ENCODE measurements at places on chromosomes 16 and 17.
A peak's percentile ranks its signal among the peaks of the same experiment; 100 is the strongest.

DNA sequence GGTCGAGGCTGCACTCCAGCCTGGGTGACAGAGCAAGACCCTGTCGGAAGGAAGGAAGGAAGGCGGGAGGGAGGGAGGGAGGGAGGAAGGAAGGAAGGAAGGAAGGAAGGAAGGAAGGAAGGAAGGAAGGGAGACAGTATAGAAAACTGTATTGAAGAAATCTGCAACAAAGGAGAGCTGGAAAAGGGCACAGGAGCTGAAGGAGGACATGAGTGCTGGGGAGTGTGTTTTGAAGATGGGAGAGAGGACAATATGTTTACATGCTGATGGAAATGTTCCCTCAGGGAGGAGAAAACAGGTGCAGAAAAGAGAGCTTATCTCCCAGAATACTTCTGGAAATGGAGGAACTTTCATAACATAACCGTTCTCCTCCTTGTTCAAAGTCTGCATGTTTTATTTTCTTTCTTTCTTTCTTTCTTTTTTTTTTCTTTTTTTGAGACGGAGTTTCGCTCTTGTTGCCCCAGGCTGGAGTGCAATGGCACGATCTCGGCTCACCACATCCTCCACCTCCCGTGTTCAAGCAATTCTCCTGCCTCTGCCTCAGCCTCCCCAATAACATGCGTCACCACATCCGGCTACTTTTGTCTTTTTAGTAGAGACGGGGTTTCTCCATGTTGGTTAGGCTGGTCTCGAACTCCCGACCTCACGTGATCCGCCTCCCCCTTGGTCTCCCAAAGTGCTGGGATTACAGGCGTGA is 2.7 kb upstream of the HAP1 start:
- DNase-seq: peak; percentile 5

GRCh38 chr17:35372846-35373533 is 431 bp downstream of the SLFN11 start:
- peak; percentile 38 for DNase-seq

DNA sequence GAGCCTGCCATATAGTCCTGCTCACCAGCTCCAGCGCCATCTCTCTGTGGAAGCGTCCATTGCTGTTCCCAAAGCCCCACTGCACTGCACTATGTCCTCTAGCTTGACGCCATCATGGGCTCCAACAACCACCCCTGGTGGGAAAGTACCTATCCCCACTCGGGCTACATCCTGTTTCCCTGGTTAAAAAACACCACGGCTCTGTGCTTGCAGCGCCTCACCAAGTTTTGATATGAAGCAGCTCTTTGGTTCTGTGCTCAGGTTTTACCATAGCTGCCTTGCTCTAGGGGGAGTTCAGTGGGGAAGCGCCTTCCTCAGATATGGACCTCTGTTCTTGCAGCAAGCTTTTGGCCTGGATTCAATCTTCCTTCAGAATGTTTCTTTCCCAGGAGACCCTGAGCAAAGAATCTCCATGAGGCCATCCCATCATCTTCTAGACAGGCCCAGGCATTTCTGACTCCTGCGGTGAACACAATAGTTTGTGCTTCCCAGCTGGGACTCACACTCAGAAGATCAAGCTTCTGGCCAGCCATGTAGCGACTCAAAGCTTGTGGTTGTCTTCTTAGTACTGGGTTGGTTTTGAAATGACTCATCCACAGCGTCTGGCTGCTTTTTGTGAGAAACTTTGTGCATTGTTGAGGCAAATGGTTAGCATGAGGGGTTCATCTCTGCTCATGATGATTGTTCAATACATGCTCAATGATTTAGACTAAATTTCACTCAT is 39.5 kb downstream of the DYNLRB2 start:
- DNase-seq: peak; percentile 73

GRCh38 chr17:35788477-35789368 is 6.7 kb downstream of the MMP28 start:
- no peak for DNase-seq

- no peak for DNase-seq
These were observed 262.9 kb downstream of the PARN start for GRCh38 chr16:14366974-14367707.

DNA sequence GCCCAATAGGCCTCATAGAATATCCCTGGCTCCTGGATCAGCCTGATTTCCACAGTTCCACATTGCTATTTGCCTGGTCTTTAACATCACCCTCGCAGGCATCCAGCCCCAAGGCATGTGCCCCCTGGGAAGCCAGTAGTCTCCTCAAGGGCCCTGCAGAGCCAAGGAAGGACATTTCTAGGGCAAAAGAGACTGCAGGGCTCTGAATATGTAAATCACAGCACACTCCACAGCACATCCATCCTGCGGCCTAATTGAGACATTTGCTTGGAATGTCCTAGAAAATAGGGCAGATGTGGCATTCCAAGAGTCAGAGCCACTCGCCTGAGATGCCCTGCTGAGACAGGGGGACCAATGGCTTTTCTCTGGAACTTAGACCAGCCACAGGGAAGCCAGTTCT is 11.4 kb upstream of the C16orf78 start:
- DNase-seq: no peak

DNA sequence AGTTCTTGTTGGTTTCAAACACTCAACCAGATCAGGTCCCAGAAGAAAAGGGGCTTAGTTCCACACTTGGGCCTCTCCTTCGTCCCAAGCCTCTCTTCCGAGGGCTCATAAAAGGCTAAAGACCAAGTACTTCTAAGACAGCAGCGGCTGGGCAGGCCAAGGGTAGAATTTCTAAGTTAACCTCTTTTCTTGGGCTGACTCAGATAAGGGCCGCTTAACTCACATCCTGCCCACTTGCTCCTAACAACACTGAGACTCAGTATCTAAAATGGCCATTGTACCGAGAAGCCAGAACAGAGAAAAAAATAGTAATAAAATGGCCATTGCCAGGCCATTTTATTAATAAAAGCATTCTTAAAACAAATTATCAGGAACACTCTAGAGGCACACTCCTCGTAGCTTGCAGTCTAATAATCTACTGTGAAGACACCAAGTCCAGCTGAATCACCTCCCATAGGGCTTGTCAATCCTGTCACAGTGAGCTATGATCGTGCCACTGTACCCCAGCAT is 42.1 kb downstream of the RANBP10 start:
- no peak for DNase-seq

- peak; percentile 95 for DNase-seq
These were observed at the start of gene AMZ2 for GRCh38 chr17:68247445-68248198. Gene AMZ2 (plus strand): TSS chr17:68248043. CDS start chr17:68250188, 2,145 bp downstream.

- no peak for DNase-seq
These were observed 31.9 kb downstream of the CMC2 start for GRCh38 chr16:80974649-80975376.

DNA sequence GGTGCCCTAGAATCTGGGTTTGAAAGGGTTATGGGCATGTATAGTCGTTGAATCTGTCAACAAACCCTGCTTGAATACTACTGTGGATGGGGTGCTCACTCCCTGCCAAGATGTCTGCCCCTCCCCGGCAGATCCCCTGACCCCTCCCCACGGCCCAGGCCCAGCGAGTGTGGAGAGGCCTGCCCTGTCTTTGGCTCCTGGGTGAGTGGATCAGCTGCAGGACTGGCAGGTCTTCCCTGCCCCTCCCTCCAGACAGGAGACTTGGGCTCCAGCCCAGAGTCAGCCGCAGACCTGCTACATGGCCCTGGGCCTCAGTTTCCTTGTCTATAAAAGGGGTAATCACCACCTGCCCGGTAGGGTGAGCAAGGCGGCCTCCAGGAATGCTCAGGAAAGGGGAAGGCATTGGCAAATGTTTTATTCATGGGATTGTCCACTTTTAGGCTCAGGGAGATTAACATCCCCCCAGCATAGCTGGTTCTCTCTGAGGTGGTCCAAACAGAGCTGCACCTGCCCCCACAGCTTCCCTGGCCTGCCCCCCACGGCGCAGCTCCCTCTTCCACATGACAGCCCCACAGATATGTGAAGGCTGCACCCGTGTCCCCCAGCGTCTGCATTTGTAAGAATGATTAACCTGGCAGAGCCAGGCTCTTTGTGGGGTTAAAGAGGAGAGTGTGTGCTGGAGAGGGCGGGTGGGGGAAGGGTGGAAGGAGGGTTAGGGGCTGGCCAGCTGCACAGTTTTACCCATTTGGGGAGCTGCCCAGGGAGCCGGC is 18.5 kb upstream of the SPNS2 start:
- DNase-seq: no peak

- DNase-seq: no peak
These were observed 36.8 kb downstream of the MSI2 start for GRCh38 chr17:57293077-57293476.

DNA sequence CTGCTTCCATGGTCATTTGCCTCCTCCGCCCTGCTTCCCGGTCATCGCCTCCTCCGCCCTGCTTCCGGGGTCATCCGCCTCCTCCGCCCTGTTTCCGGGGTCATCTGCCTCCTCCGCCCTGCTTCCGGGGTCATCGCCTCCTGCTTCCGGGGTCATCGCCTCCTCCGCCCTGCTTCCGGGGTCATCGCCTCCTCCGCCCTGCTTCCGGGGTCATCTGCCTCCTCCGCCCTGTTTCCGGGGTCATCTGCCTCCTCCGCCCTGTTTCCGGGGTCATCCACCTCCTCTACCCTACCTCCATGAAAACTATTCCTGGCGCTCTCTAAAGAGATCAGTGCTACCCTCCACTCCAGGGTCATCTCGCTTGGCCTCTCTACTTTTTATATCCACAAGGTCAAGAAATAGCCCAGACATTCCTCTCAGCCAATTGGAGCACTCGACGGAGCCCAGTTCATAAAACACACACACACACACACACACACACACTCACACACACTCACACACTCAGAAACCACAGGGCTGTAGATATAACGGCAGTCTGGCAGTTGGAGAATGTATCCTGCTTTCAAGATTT is 44.8 kb downstream of the TRARG1 start:
- DNase-seq: no peak

- no peak for DNase-seq
These were observed 141.3 kb downstream of the SALL1 start for GRCh38 chr16:51009813-51010212.

GRCh38 chr16:19991614-19992013 is 82.1 kb downstream of the GPR139 start:
- no peak for DNase-seq

- no peak for DNase-seq
These were observed 57.1 kb upstream of the KIF2B start for GRCh38 chr17:53765609-53766008.

DNA sequence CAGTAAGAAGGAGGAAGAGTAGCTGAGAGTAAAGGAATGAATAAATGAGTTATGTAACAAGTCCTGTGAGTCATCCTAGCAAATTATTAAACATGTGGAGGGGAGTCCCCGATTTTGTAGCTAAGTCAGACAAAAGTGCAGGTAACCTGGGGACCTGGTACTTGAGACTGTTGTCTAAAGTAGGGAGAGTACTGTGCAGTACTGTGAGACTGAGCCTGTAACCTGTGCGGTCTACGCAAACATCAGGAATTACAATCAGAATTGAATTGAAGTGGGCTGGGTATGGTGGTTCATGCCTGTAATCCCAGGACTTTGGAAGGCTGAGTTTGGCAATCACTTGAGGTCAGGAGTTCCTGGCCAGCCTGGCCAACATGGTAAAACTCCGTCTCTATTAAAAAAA is 35.7 kb downstream of the IKZF3 start:
- no peak for DNase-seq

DNA sequence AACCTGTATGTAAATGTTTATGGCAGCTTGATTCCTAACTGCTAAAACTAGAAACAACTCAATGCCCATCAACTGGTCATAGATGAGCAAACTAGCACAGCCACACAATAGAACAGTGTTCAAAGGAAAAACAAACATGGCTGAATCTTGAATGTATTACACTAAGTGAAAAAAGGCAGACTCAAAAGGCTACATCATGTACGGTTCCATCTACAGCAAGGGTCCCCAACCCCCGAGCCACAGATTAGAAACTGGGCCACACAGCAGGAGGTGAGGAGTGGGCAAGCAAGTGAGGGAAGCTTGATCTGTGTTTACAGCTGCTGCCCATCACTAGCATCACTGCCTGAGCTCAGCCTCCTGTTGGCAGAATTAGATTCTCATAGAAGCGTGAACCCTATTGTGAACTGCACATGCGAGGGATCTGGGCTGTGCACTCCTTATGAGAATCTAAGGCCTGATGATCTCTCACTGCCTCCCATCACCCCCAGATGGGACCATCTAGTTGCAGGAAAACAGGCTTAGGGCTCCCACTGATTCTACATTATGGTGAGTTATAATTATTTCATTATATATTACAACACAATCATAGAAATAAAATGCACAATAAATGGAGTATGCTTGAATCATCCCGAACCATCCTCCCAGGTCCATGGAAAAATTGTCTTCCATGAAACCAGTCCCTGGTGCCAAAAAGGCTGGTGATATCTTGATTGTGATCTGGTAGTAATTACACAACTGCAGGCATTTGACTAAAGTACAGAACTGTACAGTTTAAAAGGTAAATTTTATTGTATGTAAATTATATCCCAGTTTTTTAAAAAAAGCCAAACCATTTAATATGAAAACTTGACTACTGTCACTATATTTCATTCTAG is 7.7 kb downstream of the CEP20 start:
- no peak for DNase-seq

GRCh38 chr17:82880620-82881323 is 41.0 kb upstream of the ZNF750 start:
- DNase-seq: no peak

DNA sequence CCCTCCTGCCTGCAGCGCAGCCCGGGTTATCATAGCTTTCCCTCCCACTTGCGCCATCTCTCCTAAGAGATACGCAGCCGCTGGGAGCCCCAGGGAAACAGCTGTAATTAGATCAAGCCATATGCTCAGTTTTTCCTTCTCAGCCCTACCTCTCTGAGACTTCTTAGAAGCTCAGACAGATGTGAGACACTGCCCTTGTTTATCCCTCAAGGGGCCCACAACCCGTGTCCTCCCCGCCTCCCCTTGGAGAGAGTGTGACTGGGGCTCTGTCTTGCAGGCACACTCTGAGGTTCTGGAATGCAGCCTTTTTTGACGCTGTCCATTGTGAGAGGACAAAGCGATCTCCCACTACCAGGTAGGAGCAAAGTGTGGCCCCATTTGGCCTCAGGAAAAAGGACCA is 31.2 kb downstream of the CIBAR2 start:
- DNase-seq: no peak

GRCh38 chr16:68740628-68741346 is 3.7 kb downstream of the CDH1 start:
- DNase-seq: no peak

GRCh38 chr17:82378741-82379021 is 7.1 kb downstream of the UTS2R start:
- DNase-seq: no peak
